ENCODE measurements at places on chromosomes 7 and 10.

DNA sequence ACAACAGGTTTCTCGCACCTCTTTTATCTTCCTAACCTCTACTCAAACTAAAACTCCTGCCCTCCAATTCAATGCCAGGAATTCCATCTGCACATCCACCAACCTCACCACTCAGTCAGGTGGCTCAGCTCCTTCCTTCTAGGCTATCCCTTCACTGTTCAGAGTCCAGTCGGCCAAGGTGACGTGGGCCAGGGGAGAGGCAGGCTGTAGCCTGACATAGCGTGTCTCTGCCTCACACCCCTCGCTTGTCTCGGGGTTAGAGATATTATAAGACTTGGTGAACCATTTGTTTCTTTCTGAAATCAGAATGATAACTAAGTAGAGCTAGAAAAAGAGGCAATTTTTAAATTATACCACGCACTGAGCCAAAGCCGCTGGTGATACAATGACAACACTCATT lies 31.1 kb downstream of the HIPK2 start:
- no peak for DNase-seq

DNA sequence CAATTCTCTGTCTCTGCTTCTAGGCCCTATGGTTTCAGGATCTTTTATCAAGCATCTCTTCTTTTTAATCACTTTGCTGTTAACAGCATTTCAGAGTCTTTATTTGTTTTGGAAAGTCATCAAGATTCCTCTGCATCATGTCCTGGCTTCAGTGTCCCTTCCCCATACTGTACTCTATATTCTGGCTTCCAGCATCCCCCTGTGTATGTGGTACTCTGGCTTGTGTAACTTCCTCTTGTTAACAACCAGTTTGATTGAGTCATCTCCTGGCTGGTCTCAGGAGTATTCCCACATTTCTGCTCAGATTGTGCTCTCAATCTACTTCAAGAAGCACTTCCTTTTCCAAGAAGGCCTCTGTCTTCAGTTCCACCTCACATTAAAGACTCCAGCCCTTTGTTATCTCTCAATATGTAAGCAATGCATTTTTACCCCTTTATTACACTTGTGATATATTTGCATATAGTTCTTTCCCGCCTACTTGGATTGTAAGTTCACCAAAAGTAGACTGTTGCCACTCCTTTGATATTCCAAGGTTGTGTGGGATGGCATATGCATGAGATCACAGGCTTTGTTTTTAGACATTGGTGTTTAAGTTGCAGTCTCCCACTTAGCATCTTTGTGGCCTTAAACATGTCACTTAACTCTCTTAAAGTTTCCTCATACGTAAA lies 15.1 kb upstream of the ATE1 start:
- DNase-seq = no peak

DNA sequence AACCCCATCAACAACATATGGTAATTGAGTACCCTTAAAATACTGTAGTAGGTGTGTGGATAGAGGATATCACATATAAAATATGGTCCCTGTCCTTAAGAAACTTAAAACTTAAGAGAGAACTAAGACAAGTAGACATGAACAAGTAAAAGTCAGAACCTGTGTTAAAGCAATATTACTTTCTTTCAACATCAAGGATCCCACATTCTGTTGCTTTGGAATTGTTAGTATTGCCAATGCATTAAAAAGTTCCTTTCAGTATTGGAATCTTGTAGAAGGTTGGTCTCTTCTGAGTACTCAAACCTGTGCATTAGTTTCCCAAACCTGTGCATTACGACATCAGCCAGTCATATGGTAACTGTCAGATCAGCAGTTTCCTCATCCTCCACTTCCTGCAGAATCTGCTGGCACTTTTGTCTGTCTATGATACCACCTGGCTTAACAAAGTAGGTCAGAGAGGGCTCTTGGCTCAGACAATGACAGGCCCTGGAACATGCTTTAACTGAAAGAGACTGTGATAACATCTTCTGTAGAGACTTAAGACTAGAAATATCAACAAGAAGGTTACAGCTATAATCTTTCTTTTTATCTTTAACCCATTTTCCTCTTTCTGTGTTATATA lies 56.5 kb downstream of the CCDC71L start:
- no peak for DNase-seq

DNA sequence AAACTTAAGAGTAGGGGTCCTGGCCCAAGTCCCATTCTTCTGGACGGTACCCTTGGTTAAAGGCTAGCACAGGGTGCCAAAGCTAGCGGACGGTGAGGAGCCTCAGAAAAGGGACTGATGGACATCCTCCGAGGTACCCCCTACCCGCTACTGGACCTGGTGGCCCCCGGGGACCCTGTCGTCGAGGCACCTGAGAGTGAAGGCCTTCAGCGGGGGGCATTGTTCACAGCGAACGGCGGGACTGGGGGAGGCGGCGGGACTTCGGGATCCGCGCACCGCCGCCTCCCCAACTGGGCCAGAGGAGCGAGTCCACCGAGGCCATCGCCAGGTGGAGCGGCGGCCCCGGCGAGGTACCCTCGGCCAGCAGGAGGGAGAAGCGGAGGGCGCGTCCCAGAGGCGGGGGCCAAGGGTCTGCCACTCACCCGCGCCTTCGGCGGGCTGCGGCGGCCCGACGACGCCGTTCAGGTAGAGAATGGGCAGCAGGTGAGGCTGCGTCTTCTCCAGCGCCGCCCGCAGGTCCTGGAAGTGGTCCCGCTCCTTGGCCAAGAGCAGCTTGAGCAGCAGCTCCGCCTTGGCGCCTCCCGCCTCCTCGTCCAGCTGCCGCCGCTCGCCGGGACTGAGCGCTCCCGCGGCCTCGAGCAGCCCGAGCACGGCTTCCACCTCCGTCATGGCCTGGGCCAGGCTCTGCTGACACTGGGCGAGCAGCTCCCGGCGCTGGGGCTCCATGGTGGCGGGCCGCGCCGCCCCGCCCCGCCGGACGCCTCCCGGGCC lies 575 bp downstream of the DLG5 start:
- DNase-seq = no peak
